ENCODE measurements at places on chromosomes 2 and 18. TPM values are rescaled to one million over a fixed set of nuclear protein-coding genes. Genes with fewer than 3 reads are reported as not detected.

DNA sequence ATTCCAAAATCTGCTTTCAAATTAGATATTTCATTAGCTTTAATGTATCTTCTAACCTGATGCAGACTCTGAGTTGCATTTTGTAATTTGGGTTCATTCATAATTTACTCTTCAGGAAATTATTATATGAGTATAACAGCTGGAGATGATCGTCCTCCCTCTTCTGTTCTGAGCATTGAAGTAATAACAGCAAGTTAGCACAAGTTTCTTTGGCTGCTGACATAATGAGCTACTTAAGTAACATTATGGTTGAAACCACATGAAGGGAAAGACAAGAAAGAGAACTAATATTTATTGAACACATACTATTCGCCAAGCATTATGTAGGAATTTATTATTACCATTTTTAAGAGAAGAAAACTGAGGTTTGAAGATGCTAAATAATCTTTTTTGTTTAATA is 75.1 kb downstream of the CPO start:
- DNase-seq: no peak

DNA sequence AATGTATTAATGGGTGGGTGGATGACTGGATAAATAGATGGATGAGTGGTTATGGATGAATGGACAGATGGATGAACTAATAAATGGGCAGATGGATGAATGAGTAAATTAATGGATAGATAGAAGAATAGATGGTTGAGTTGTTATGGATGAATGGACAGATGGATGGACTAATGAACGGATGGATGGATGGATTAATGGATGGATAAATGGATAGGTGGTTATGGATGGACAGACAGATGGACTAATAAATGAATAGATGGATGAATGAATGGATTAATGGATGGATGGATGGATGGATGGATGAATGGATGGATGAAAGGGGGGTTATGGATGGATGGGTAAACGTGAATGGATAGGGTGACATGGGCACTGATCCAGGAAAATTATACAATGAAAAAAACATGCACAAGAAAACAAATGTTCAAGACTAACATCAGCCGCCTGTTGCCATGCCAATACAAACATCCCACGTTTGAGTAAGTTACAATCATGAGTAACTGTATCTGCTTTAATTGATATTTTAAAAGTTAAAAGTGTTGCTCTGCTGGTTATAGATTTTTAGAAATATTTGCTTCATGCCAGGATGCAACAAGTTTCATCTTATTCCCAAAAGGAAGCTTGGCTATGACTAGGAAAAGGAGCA is 20.8 kb downstream of the PXDN start:
- no peak for DNase-seq

- DNase-seq: no peak
These were observed 14.0 kb downstream of the MCFD2 start for GRCh38 chr2:46901611-46902010.

DNA sequence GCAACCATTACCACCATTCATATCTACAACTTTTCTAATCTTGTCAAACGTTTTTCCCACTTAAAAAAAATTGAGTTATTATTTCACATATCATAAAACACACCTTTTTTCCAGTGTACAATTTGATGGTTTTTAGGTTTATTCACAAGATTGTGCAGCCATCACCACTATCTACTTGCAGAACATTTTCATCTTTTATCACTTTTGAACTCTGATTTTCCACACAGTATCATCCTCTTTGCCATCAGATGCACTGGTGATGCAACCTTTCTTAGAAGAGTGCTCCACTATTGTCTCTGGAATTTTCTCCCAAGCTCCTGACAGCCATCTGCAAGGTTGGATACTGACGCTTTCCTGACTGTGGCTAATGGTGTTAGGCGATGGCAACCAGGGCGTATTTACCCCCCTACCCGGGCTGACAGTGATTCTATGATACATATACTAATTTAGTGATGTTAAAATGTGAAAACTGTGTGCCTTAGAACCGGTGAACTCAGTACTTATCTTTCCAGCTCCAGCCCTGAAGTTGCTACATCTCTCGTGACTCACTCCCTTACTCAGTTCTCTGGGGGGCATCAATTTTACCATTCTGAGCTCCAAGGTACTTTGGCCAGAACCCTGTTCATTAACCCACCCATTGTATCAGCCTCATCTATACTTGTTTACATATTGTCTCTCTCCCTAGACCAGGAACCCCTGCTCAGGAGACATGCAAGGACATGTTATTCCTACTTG is 105.4 kb upstream of the SPRED2 start:
- DNase-seq: peak; percentile 43

DNA sequence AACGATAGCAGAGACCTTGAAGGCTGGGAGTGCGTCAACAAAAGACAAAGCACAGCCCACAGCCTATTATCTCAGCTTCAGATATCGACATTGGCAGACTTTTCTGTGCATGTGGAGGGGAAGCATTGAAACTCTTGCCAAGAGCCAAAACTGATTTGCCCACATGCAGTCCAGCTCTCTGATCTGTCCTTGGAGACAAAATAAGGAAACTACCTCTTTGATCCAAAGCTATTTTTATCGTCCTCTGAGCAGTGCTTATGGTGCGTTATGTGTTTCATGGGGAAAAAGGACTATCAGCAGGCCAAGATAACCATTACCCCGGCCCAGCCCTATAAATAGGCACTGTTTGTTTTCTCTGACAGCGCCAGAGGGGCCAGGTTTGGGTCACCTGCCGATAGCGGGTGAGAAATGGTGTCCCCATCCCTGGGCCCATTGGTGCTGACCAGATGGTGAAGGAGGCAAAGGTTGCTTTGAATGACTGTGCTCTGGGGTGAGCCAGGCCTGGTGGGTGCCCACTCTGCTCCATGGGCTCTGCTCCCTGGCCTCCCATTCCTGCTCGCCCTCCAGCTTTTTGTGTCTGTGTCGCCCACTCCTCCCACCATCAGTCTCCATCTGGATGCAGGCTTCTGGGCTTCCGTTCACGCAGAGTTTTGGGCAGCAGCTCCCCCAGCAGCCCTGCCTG is 176.1 kb upstream of the HS6ST1 start:
- no peak for DNase-seq

The ALKAL2 gene
- total RNA-seq: not detected
